ENCODE measurements at places on chromosomes 12 and 14.
A peak's percentile ranks its signal among the peaks of the same experiment; 100 is the strongest.

DNA sequence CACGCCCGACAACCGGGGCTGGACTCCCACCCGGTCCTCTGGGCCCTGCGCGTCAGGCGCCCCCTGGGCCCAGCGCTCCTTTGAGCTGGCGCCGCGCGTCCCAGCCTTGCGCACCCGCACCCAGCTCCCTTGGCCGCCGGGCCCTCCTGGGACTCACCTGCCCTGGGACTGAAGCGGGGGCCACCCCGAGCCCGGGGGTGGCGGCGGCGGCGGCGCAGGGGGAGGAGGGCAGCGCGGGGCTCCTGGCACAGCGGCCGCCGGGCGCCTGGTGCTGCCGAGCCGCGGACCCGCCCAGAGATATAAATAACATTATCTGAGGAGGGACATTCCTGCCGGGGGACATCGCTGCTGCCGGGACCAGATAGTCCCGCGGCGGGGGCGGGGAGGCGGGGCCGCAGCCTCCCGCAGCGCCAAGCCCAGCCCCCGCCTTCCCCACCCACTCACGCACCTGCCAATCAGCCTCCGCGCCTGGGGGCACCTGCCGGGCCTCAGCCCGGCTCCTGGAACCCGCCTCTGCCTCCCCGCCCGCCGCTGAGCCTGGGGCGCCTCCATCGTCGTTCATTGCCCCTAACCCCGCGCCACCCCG is at the start of gene SPTB:
Gene SPTB (minus strand): TSS at position 273 of the 586 bp plus-strand sequence. CDS start 56,813 bp downstream, outside the sequence.
- no peaks in the 10 kb centered on the region for H3K36me3 ChIP-seq
- H3K4me1 ChIP-seq = peaks cover 17% of the 10 kb centered on the region
- peaks cover 14% of the 10 kb centered on the region for H3K27me3 ChIP-seq
- H3K27ac ChIP-seq = no peak within 1 kb of the TSS

GRCh38 chr14:69841656-69842055 is 37.6 kb upstream of the SMOC1 start:
- H3K4me3 ChIP-seq = no peak overlapping the region
- no peaks in the 10 kb centered on the region for H3K27me3 ChIP-seq
- H3K4me1 ChIP-seq = no peaks in the 10 kb centered on the region
- no peak for DNase-seq
- H3K27ac ChIP-seq = no peak overlapping the region

DNA sequence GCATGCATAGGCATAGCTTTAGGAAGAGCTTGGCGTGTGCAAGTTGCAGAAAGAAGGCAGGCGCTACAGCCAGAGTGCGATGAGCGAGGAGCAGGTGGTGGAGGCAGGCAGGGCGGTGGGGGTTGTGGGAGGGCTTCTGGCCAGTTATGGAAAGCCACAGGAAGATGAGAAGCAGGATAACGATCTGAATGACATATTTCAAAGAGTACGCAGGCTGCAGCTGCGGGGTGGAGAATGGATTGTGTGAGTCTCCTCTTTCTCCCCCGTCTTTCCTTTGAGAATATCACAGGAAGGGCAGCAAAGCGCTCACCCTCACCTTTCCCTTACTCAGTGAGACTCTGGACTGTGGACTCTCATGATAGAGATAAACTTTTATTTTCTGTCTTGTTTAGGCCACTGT is 48.7 kb upstream of the PLXNC1 start:
- H3K27me3 ChIP-seq = no peaks in the 10 kb centered on the region
- peaks cover 13% of the 10 kb centered on the region for H3K4me1 ChIP-seq
- DNase-seq = no peak
- no peak overlapping the region for H3K4me3 ChIP-seq
- no peaks in the 10 kb centered on the region for H3K36me3 ChIP-seq
- no peak overlapping the region for H3K27ac ChIP-seq

- no peak overlapping the region for H3K4me3 ChIP-seq
- H3K36me3 ChIP-seq = peaks cover 18% of the 10 kb centered on the region
- no peak for DNase-seq
- H3K27me3 ChIP-seq = no peaks in the 10 kb centered on the region
- peaks cover 45% of the 10 kb centered on the region for H3K4me1 ChIP-seq
- H3K27ac ChIP-seq = peak overlapping the region; percentile 99
Observed at GRCh38 chr12:70241845-70242244, 1.4 kb upstream of the CNOT2 start.

DNA sequence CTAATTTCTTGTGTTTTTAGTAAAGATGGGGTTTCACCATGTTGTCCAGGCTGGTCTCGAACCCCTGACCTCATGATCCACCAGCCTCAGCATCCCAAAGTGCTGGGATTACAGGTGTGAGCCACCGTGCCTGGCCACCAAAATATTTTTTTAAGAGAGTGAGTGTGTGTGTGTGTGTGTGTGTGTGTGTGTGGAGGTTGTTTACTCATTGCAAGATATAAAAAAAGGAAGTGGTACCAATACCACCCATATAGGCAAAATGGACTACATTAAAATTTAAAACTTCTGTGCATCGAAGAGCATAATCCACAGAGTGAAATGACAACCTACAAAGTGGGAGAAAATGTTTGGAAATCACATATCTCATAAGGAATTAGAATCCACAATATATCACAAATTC is 15.5 kb upstream of the CLEC2A start:
- H3K4me3 ChIP-seq = no peak overlapping the region
- no peaks in the 10 kb centered on the region for H3K27me3 ChIP-seq
- no peaks in the 10 kb centered on the region for H3K4me1 ChIP-seq
- no peak for DNase-seq
- H3K36me3 ChIP-seq = no peaks in the 10 kb centered on the region
- H3K27ac ChIP-seq = no peak overlapping the region

- no peaks in the 10 kb centered on the region for H3K27me3 ChIP-seq
- H3K27ac ChIP-seq = peak overlapping the region; percentile 92
- peak overlapping the region; percentile 8 for H3K4me3 ChIP-seq
- H3K4me1 ChIP-seq = peaks cover 53% of the 10 kb centered on the region
Observed at GRCh38 chr14:89303456-89304435, 113.3 kb downstream of the FOXN3 start.

DNA sequence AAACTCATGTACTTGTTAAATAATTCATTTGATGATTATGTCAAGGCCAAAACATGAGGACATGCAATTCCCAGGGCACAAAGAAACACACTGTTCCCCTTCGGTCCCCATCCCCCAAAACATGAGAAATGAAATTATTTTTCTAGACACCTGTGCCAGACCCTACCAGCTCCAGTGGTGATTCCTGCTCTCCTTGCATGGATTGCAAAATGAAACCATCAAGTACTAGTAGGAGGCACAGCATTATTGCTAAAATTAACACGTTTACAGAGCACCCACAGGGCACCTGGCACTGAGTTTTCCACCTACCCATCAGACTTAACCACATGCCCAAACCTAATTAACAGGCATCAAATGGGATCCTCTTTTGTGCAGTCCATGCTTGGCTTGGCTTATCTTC is 76.6 kb downstream of the ZFC3H1 start:
- DNase-seq = no peak
- no peaks in the 10 kb centered on the region for H3K36me3 ChIP-seq
- H3K27me3 ChIP-seq = no peaks in the 10 kb centered on the region
- no peaks in the 10 kb centered on the region for H3K4me1 ChIP-seq
- no peak overlapping the region for H3K27ac ChIP-seq
- no peak overlapping the region for H3K4me3 ChIP-seq
